Activated B cell treated with CpG ODN at 0.5 μM for 24 hours (primary cell): ENCODE measurements at places on chromosomes 5 and 9.

GRCh38 chr5:143771189-143771588 is 40.8 kb upstream of the HMHB1 start:
- H3K36me3 ChIP-seq = no peaks in the 10 kb centered on the region
- H3K27ac ChIP-seq = no peak overlapping the region
- H3K4me1 ChIP-seq = no peaks in the 10 kb centered on the region
- no peak overlapping the region for H3K4me3 ChIP-seq

DNA sequence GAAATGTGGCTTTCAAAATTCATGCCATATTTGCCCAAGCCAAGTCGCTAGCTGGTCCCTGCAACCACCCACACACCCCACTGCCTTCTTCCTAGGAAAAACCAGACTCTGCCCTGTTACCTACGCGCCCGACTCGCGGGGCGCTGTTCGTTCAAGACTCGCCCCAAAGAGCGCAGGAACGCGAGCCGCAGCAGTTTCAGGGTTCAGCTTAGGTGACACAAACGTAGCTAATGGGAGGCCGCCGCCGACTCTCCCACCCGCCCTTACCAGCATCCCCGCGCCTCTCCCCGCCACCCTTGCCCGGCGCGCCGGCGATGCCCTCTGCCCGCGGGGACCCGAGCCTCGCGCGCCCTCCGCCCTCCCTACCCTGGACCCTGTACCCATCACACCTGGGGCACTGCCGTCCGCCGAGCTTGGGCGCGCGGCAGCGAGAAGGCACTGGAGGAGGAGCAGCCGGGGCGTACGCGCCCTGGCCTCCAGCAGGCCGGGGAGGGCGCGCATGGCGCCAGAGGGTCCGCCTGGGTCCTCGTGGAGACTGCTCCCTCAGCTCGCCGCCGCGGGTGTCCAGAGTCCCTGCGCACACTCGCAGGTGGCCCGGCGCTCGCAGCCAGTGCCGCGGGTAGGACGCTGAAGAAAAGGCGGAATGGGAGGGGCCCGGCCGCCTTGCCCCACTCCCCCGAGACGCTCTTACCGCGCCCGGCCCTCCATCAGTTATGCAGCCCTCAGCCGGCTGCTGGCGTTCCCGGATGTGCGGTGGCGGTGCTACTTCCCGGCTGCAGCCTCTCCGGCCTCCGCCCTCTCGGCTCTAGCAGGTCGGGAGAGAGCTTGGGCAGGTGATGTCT is at the start of gene EMB:
Gene EMB, minus strand, starts transcription at position 638 of the 842 bp plus-strand sequence. Its CDS starts 137 bp downstream, at position 501.
- H3K4me3 ChIP-seq = peak within 1 kb of the TSS; percentile 90
- H3K27me3 ChIP-seq = no peaks in the 10 kb centered on the region
- H3K36me3 ChIP-seq = peaks cover 5% of the 10 kb centered on the region

DNA sequence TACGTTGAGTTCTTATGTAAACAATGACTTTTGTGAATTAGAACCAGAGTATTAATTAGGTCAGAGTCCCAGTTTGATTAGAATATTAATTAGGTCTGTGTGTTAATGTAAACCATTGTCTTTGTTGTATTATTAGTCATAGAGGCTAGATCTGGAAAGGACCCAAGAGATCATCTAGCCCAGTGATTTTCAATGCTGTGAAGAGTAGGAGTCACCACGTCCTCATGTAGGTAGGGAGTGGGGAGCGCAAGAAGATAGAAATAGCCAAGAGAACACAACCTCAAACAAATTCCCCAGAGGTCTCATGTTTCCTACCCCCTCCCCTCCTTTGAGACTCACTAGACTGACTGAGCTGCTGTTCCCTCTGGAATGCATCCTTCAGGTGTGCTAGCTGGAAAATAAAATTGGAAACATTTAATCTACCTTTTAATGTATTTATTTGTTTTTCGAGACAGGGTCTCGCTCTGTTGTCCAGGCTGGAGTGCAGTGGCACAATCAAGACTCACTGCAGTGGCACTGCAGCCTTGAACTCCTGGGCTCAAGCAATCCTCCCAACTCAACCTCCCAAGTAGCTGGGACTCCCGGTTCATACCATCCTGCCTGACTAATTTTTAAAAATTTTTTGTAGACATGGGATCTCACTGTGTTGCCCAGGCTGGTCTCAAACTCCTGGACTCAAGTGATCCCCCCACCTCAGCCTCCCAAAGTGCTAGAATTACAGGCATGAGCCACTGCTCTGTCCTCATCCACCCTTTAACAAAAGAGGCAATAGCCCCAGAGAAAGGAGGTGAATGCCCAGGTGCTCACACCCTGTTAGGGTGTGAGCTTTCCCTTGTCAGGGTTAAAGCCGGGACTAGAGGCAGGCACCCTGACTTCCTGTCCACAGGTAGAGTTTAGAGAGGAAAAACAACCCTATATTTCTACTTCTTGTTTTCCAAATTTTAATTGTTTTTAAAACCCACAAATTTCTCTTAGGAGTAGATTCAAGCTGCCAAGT is 92.9 kb downstream of the INIP start:
- DNase-seq = no peak
- H3K4me1 ChIP-seq = peaks cover 6% of the 10 kb centered on the region
- H3K4me3 ChIP-seq = no peak overlapping the region
- no peaks in the 10 kb centered on the region for H3K36me3 ChIP-seq
- H3K27me3 ChIP-seq = no peaks in the 10 kb centered on the region

- DNase-seq = no peak
- no peaks in the 10 kb centered on the region for H3K36me3 ChIP-seq
- H3K27ac ChIP-seq = no peak overlapping the region
- H3K27me3 ChIP-seq = peaks cover 19% of the 10 kb centered on the region
- peaks cover 7% of the 10 kb centered on the region for H3K4me1 ChIP-seq
- H3K4me3 ChIP-seq = no peak overlapping the region
Measured at GRCh38 chr5:171367424-171368370, 20.0 kb upstream of the NPM1 start.

- no peaks in the 10 kb centered on the region for H3K36me3 ChIP-seq
- peaks cover 32% of the 10 kb centered on the region for H3K27me3 ChIP-seq
- no peak for DNase-seq
- H3K4me3 ChIP-seq = no peak overlapping the region
Measured at GRCh38 chr9:109311731-109312130, 9.1 kb downstream of the EPB41L4B start.

- H3K4me3 ChIP-seq = no peak overlapping the region
- no peaks in the 10 kb centered on the region for H3K4me1 ChIP-seq
- DNase-seq = no peak
- H3K36me3 ChIP-seq = no peaks in the 10 kb centered on the region
- no peak overlapping the region for H3K27ac ChIP-seq
Measured at GRCh38 chr5:135294793-135295192, 104.2 kb downstream of the MACROH2A1 start.
